ENCODE measurements at places on chromosomes 16 and 17.

DNA sequence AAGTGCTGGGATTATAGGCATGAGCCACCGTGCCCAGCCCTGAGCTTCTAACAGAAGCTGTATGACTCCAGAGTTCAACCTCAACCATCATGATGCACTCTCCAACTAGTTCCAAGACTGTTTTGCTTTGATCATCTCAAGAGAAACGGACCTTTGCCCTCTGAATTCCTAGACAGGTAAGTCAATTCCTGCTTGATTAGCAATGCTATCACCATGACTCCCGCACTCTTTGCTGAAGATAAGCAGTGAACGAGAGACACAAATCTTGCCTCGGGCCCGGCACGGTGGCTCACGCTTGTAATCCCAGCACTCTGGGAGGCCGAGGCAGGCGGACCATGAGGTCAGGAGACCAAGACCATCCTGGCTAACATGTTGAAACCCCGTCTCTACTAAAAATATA lies 22.2 kb downstream of the ANKFY1 start:
- no peak for DNase-seq

- no peak for DNase-seq
Observed at GRCh38 chr17:77935121-77935571, 23.4 kb upstream of the TNRC6C start.

GRCh38 chr17:78355045-78355641 lies 4.7 kb downstream of the SOCS3 start:
- no peak for DNase-seq

- DNase-seq: no peak
Observed at GRCh38 chr17:41982026-41982760, 15.6 kb downstream of the CNP start.

DNA sequence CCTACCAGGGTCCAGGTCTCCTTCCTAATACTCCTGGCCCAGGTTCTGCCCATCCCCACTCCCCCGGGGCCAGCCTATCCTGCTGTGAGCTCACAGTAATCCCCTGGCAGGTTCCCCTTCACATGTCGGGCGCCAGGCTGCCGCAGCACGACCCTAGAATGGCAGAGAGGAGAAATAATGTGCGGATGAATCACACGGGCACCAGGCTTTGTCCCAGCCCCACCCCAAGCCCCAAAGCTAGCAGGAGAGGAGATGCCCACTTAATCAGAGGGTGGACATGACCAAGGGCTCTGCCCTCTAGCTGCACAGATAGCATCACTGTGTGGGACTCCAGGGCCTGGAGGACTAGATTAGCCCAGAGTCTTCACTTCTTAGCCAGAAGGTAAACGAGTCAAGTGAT lies 39.5 kb downstream of the ST3GAL2 start:
- no peak for DNase-seq

GRCh38 chr17:78919861-78920450 lies 5.2 kb downstream of the TIMP2 start:
- no peak for DNase-seq

GRCh38 chr17:1487939-1488825 lies 4.3 kb downstream of the MYO1C start:
- DNase-seq: peak; percentile 94

- no peak for DNase-seq
Observed at GRCh38 chr17:74981318-74981978, 6.0 kb upstream of the CDR2L start.

DNA sequence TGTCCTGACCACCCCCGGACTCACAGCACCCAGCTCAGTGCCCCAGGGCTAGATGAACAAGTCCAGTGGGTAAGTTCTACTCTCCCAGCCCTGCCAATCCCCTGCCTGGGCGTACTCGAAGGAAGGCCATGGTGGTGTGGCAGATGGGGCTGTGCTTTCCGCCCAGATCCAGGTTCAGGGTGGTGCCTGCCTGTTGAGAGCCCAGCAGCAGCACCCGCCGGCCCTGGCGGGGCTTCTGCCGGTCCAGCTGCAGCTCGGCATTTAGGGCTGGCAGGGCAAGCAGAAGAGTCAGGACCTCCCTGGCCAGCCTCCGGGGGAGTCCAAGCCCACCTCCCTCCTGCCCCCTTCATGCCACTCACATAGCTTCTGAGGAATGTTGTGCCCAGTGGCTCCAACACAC lies 9.6 kb downstream of the ITGA2B start:
- no peak for DNase-seq

DNA sequence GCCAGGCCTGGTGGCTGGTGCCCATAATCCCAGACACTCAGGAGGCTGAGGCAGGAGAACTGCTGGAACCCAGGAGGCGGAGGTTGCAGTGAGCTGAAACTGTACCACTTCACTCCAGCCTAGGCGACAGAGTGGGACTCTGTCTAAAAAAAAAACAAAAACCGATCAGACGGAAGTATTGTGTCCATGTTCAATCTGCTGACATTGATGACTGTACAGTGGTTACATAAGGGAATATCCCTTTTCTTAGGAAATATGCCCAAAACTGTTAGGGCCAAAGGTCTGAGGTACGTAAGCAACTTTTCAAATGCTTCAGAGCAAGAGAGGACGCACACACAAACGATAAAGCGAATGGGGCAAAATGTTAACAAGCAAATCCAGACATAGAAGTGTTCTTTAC lies 69.8 kb upstream of the DNAH17 start:
- no peak for DNase-seq

DNA sequence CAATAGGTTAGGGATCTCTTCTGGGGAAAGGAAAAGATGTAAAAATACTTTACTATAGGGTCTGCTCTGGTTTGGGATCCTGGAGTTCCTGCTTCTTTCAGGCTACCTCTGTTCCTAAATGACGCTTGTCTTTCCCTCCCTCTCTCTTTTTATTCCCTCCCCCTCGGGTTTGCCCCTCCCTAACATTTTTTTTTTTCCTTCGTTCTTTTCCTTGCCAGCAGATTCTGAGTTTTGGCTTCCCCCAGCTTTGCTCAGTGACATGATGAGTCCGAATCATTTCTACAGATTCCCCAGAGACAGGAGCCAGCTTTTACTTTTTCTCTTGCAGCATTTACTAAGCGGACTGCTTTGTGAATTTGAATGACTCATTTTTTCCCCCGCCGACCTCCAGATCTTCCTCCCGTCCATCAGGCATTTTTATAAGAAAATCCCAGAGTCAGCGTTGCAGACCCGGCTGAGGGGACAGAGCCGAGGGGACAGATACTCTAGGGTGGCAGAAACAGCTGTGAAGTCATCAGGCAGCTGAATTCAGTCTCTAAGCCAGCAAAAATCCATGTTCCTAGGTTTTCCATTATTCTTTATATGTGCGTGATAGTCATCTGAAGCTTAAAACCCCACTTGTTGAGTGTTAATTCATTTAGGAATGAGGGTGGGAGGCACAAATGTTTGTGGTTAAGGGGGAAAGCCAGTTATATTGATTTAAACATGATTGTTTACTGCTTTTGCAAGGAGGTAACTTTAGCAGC lies at the start of gene TMEM100:
Gene TMEM100 (minus strand): TSS at position 123 of the 746 bp plus-strand sequence. CDS start 1,794 bp downstream, outside the sequence.
- peak; percentile 95 for DNase-seq

DNA sequence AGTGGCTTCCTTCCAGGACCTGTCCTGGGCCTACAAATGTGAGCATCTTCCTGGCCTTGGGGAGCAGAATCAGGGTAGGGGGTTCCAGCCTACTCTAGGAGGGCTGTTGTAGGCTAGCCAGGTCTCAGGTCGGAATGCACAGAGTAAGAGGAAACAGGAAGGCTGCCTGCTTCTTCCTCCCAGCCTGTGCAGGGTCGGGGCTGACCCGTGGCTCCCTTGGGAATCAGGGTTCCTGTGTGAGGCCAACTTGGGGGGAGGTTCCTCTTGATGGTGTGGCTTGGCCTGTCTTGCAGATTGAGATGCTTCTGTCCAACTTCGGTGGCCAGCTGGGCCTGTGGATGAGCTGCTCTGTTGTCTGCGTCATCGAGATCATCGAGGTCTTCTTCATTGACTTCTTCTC lies 32.3 kb downstream of the SCNN1G start:
- DNase-seq: no peak

DNA sequence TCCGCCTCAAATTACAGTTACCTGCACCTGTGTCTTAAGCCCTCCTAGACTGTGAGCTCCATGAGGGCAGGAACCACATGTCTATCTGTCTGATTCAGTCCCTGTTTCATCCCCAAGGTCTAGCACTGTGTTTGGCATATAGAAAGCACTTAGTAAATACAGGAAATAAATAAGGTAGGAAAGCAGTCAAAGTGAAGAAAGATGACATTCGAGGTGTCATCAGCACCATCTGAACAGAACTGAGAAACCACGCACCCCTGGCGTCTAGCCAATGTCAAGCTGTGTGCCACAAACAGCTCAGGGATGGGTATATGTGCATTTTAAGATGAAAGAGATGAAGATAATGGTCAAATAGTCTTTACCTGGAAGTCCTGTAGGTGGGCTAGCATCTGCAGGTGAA lies 79.6 kb upstream of the ATP2A3 start:
- DNase-seq: no peak

GRCh38 chr17:35795007-35795870 lies at the start of gene MMP28:
MMP28 (minus strand) TSS chr17:35795641; CDS start chr17:35795377, 264 bp downstream.
- peak; percentile 30 for DNase-seq

DNA sequence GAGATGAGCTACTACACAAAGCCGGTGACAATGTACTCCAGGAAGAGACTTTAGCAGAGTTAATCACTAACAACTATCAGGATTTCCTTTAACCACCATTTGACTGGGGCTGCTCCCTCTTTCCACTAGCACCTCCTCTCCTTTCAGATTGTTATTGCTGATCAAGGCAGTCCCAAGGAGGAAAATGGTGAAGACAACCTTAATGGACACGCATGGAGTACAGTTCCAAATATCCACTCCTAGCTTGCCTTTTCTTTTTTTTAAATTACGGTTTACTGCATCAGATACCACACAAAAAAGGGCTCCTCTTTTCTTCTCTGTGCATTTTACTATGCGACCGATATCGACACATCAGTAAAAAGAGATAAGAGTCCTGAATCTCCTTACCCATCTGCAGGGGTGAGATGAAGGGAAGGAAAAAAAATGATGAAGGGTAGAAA lies 30.9 kb downstream of the FAM222B start:
- DNase-seq: peak; percentile 11

- no peak for DNase-seq
Observed at GRCh38 chr16:61030616-61031015, 1005.6 kb downstream of the CDH8 start.

GRCh38 chr17:1736348-1737281 lies 6.1 kb upstream of the SERPINF2 start:
- peak; percentile 62 for DNase-seq

GRCh38 chr17:72843591-72843990 lies 248.9 kb downstream of the SLC39A11 start:
- DNase-seq: no peak

DNA sequence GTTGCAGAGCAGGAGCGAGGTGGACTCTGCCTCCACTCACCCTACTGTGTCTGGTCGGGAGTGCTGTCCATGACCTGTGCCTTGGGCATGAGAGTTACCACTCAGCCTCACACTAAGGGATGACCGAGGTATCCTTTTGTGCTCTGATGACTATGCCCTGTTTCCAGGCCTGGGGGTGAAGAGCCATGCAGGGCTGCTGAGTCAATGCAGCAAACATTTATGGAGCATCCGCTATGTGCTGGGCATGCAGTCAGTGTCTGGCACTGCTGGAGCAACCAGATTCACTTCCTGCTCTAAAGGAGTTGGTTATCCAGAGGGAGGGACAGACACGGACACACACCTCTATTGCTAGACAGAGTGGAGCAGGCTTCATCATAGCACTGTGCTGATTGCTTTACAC lies 7.6 kb upstream of the HNF1B start:
- no peak for DNase-seq

DNA sequence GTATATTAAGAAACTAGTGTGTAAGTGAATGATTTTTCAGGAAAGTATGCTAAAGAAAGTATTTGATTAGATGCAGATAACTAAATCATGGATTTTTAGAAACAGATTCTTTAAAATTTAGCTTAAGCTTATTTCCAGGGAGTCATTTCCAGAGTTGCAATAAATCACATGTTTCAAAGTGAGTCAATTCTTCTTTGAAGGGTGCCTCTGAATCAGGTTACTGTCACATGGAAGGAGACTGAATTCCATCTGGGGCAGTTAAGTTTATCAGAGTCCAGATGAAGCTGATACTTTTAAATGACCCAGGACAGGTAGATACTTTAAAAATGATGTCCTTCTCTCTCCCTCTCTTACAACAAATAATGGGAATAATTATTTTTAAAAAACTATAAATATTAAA lies 5.0 kb downstream of the MFSD11 start:
- no peak for DNase-seq

GRCh38 chr17:74354123-74354522 lies 7.5 kb downstream of the BTBD17 start:
- DNase-seq: no peak

DNA sequence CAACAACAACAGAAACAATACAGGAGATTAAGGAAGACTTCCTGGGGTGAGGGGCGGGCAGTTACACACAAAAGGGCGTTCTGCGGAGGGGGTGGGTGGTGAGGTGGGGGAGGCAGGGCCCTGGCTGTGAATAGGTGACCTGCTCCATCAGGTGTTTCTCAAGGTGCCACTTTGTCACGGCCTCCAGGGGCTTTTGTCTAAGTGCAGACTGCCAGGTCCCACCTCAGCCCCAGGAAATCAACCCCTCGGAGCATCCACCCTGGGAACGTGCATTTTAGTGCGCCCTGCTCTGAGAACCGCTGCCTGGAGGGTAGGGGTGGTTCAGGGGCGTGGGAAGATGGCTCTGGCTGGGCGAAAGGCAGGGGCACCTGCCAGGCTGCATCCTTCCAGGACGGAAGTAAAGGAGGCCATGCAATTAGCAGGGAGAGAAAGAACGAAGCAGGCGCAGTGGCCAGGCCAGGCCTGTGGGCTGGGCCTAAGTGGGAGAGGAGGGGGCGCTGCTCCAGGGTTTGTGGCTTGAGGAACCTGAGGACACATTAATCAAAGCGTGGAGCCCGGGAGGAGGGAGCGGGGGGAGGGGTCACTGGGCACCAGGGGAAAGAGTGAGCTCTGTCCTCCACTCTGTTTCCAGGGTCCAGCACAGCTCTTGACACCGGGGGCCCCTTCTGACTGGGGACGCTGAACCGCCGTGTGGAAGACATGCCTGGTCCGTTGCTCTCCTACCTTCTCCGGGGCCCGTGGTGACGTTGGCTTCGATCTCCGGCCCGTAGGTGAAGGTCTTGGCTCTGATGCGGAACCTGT lies 49.4 kb upstream of the CDC42EP4 start:
- DNase-seq: no peak

GRCh38 chr16:10569621-10570020 lies 10.8 kb downstream of the EMP2 start:
- DNase-seq: peak; percentile 77

GRCh38 chr16:74186561-74186971 lies 110.0 kb upstream of the PSMD7 start:
- DNase-seq: peak; percentile 94

Measured in muscle of leg (tissue), 16 donors.